T-cell (primary cell): ENCODE measurements at places on chromosomes 7 and 10.

- no peak for DNase-seq
- peaks cover 29% of the 10 kb centered on the region for H3K4me1 ChIP-seq
- H3K27ac ChIP-seq = no peak overlapping the region
These were observed 17.9 kb downstream of the TES start for GRCh38 chr7:116228241-116228640.

- H3K27ac ChIP-seq = no peak overlapping the region
- peaks cover 44% of the 10 kb centered on the region for H3K4me1 ChIP-seq
- DNase-seq = no peak
- H3K36me3 ChIP-seq = no peaks in the 10 kb centered on the region
- no peak overlapping the region for H3K4me3 ChIP-seq
These were observed 94.1 kb downstream of the SH3PXD2A start for GRCh38 chr10:103761075-103761920.

DNA sequence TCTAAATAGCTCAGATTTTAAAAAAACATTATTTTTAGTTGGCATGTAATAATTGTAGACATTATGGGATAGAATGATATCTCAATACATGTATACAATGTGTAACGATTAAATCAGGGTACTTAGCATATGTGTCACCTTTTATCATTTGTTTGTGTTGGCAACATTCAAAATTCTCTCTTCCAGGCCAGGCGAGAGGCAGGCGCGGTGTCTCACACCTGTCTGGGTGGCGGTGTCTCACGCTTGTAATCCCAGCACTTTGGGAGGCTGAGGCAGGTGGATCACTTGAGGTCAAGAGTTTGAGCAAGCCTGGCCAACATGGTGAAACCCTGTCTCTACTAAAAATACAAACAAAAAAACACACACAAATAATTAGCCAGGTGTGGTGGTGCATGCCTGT is 151.7 kb downstream of the RTKN2 start:
- H3K36me3 ChIP-seq = no peaks in the 10 kb centered on the region
- H3K4me1 ChIP-seq = no peaks in the 10 kb centered on the region
- H3K4me3 ChIP-seq = no peak overlapping the region

- no peak overlapping the region for H3K27ac ChIP-seq
- no peak overlapping the region for H3K4me3 ChIP-seq
- no peak for DNase-seq
- peaks cover 19% of the 10 kb centered on the region for H3K4me1 ChIP-seq
- no peaks in the 10 kb centered on the region for H3K27me3 ChIP-seq
These were observed 36.2 kb downstream of the SYPL1 start for GRCh38 chr7:106075937-106076336.

DNA sequence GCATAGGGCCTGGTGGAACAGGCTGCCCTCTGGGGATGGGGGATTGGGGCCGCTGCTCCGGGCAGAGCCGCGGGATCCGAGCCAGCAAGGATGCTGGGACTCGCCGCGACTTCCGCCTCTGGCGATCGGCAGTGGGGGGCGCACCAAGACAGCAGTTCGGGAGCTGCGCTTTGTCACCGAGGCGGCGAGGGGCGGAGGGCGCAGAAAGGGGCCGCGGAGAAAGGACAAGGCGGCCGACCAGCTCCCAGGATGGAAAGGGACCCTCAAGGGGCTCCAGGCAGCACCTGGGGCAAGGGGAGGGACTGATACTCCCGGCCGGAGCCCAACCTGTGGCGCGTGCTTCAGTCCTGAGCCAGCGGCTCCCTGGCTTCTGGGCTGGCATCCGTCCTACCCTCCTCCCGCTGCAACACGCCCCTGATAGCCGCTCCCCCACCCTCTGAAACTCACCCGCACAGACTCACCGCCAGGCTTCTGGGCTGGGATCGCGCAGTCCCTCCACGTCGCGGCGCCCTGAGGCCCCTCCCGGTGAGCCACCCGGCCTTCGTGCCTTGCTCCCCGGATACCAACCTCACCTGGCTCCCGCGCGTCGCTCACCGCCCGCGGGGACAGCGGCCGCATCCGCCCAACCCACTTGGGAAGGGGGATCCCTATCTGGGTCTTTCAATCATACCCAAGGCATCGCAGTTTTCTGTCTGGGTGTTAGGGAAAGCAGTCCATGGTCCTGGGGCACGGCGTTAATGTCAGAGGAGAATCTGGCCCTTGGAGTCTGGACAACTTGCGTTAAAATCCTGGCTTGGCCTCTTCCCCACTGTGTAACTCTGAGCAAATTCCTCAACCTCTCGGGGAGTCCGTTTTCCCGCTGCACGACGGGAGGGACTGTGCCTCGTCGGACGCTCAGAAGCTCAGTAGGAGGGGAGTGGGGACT is 7.0 kb upstream of the EVX1 start:
- H3K4me3 ChIP-seq = no peak overlapping the region
- H3K36me3 ChIP-seq = no peaks in the 10 kb centered on the region
- no peak overlapping the region for H3K27ac ChIP-seq
- H3K4me1 ChIP-seq = peaks cover 22% of the 10 kb centered on the region

DNA sequence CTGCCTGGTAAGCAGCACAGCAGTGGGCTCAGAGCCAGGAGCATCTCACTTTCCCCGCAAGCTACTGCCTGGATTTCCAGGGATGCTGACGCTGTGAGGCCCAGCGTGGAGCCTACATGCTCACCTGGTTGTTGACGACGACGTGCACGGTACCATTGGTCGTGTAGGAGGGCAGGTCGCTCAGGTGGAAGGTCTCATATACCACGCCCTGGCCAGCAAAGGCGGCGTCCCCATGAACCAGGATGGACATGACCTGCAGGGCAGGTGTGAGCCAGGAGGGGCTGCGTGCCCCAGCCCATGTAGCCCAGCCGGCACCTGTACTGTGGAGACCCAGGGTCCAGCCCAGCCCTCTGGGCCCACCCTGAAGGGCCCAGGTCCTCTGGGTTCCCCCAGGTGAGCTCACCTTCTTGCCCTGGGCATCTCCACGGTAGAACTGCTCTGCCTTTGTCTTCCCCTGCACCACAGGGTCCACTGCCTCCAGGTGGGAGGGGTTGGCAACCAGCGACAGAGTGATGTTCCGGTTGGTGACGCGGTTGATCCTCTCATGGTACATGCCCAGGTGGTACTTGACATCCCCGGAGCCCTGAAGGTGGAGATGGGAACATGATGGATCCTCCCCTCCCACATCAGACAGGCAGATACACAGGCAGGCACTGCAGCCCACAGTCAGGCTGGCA is 15.4 kb downstream of the OGDHL start:
- H3K4me3 ChIP-seq = no peak overlapping the region
- no peaks in the 10 kb centered on the region for H3K4me1 ChIP-seq
- no peaks in the 10 kb centered on the region for H3K36me3 ChIP-seq
- no peak overlapping the region for H3K27ac ChIP-seq
- H3K27me3 ChIP-seq = peaks cover 15% of the 10 kb centered on the region
- no peak for DNase-seq

DNA sequence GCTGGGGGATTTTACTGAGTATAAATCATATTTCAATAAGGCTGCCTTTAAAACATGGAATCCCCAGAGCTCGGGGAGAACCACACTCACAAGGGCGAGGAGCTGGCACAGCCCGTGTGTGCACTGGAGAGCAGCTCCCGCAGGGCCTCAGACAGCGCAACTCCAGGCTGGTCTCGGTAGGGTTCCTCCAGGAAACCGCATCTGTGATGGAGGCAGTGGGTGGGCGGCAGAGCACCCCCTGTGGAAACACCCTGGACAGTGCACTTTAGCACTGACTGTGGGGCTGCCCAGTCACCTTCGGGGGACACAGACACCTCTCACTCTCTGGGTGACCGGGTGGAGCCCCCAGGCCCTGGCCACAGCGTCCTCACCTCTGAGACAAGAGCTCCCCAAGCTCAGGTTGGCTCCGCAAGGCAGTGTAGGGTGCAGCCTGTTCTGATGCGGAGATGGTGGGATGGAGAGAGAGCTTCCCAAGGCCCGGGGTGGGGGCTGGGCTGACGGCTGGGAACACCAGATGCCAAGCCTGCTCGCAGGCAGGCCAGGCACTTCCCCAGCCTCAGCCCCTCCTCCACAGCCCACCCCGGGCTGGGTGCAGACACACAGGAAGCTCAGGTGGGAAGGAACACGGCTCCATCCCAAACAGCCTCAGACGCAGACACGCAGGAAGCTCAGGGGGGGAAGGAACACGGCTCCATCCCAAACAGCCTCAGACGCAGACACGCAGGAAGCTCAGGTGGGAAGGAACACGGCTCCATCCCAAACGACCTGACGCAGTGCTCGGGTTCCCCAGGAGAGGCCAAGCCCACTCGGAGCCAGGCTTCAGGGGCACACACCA is 224.4 kb downstream of the MAD1L1 start:
- peaks cover 5% of the 10 kb centered on the region for H3K4me1 ChIP-seq
- no peaks in the 10 kb centered on the region for H3K27me3 ChIP-seq
- H3K36me3 ChIP-seq = peaks cover 3% of the 10 kb centered on the region
- no peak for DNase-seq
- no peak overlapping the region for H3K4me3 ChIP-seq

DNA sequence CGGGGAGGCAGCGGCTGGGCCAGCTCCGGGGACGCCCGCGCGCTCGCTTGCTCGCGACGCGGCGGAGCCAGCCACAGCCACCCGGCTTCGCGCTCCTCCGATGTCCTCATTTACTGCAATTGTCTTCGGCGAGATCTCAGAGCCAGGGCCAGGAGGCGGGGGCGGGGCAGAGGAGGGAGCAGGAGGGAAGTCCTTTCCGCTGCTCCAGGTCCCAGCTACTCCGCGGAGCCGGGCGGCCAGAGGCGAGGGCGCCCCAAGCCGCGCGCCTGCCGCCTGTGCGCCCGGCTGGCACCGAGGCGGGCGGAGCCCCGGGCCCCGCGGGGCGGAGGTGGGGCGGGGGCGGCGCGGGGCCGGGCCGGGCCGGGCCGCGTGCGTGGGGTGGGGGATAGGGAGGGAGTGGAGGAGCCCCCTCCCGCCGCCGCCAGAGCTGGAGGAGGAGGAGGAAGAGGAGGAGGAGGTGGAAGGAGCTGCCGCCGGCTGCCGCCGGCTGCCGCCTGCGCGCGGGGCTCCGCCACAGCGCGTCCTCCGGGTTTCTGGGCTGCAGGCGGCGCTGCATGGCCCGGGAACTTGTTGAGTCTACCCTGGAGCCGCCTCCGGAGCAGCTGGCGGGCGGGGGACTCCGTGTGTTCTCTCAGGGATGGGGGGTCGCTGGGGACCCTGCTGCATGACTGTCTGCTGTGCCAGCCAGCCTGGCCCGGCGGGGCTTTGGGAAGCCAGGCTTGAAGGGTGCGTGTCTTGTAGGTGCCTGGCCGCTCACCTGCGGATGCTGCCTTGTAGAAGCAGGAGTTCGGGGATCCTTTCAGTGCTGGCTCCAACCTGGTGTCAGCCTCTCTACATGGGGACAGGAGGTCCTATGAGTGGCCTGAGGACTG is at the start of gene INSYN2A:
TSS of gene INSYN2A (minus strand) at position 310 of the 872 bp plus-strand sequence. CDS start 20,196 bp downstream, outside the sequence.
- H3K27me3 ChIP-seq = peaks cover 8% of the 10 kb centered on the region
- H3K4me3 ChIP-seq = no peak within 1 kb of the TSS
- no peak for DNase-seq
- no peaks in the 10 kb centered on the region for H3K36me3 ChIP-seq

DNA sequence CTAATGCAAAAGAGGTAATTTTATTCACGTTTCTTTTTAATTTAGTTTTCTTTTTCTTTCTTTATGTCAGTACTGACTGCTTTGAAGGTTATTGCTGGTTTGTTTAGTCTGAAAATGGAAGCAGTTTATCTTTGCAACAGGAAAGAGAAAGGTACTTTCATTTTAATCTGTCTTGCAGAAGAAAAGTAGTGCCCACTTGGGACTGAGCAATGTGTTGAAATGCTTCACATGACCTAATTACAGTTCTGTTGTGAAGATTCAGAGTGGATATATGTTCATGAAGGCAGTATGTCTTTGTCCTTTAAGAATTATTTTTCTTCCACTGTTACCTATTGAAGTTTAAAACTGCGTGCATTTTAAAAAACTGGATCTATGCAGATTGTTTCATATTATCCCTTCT is 80.1 kb downstream of the ANKIB1 start:
- H3K27me3 ChIP-seq = no peaks in the 10 kb centered on the region
- peaks cover 3% of the 10 kb centered on the region for H3K36me3 ChIP-seq
- no peak for DNase-seq
- no peak overlapping the region for H3K4me3 ChIP-seq
- H3K4me1 ChIP-seq = no peaks in the 10 kb centered on the region

DNA sequence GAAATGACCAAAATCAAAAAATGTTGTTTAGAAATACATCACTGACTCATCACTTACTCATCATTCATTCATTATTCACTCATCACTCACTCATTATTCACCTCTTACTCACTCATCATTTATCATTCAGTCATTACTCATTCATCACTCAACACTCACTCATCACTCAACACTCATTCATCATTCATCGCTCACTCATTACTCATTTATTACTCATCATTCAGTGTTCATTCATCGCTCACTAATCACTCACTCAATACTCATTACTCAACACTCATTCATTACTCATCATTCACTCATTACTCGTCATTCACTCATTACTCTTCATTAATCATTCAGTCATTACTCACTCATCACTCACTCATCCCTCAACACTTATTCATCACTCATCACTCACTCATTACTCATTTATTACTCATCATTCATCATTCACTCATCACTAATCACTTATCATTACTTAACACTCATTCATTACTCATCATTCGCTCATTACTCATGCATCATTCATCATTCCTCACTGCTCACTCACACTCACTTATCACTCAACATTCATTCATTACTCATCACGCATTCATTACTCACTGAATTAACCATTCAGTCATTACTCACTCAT is 238.5 kb downstream of the ADARB2 start:
- no peak overlapping the region for H3K4me3 ChIP-seq
- no peaks in the 10 kb centered on the region for H3K36me3 ChIP-seq
- H3K4me1 ChIP-seq = no peaks in the 10 kb centered on the region
- H3K27me3 ChIP-seq = no peaks in the 10 kb centered on the region
- DNase-seq = no peak
- H3K27ac ChIP-seq = no peak overlapping the region

DNA sequence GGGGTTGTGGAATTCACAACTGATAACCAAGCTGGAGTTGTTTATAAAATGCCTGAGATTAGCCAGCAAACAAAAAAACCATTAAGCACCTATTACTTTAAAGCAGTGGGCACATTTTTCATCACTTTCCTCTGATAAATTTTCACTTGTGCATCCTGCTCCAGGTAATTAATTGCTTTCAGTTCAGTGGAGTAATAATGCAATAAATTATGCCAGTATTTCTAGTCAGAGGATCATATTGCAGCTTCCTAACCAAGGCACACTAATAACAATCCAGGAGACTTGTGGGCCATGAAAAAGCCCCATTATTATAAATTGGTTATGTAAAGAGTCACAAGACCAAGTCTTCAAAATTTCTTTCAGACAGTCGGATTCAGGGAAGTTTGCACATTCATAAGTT is 193.2 kb downstream of the LRMDA start:
- no peak for DNase-seq
- peaks cover 4% of the 10 kb centered on the region for H3K27me3 ChIP-seq
- H3K27ac ChIP-seq = no peak overlapping the region
- no peak overlapping the region for H3K4me3 ChIP-seq
- H3K4me1 ChIP-seq = no peaks in the 10 kb centered on the region

DNA sequence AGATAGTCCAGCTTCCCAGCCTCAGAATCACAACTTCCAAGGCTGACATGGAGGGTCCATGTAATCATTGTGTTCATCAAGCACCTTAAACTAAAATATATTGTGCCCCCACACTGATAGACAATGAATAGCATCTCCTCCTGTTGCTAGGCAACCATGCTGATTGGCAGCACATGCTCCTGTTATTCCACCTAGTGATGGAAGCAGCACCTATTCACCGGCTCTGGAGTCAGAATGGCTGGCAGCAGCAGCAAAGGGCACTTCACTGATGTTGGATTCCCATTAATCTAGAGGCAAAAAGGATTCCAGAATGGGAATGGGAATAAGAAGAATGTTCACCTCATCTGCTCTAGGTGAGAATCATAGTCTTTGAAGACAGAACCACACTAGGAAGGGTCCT is 55.0 kb downstream of the RELN start:
- H3K4me3 ChIP-seq = no peak overlapping the region
- H3K4me1 ChIP-seq = no peaks in the 10 kb centered on the region
- H3K36me3 ChIP-seq = no peaks in the 10 kb centered on the region
